ENCODE measurements at places on chromosomes 5 and 9. TPM values are rescaled to one million over a fixed set of nuclear protein-coding genes. Genes with fewer than 3 reads are reported as not detected.

- no peak for DNase-seq
- no peak overlapping the region for H3K4me3 ChIP-seq
- H3K27ac ChIP-seq: no peak overlapping the region
- no peaks in the 10 kb centered on the region for H3K27me3 ChIP-seq
- no peaks in the 10 kb centered on the region for H3K4me1 ChIP-seq
Observed at GRCh38 chr5:33713136-33713765, 178.5 kb downstream of the ADAMTS12 start.

DNA sequence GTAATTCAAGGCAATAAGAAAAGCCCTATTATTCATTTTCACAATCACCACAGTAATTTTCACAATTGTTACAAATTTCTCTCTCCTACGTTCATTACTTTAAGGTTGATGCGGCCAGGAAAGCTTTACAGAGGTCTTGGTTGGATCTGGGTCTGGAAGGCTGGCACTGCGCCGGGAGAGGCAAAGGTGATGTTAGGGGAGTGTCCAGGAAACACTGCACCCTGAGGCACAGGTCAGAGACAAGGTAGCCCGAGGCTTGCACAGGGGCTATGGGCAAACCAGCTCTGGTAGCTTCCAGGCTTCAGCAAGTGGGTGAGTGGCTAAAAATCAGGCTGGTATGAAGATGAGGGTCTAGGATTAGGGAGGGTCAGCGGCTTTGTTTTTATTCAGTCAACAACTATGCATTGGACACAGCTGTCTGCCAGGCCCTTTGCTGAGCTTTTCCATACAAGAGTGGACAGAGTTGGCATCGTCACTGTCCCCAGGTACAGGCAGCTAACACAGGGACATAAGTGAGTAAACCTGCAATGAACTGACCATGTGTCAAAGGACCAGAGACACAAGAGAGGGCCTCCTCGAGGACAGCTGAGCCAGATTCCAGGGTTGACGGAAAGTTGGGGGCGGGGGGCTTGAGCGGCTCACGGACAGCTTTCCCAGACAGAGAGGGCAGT, 12.4 kb upstream of the TENT4A start:
- no peak for DNase-seq
- no peak overlapping the region for H3K27ac ChIP-seq
- H3K4me3 ChIP-seq: no peak overlapping the region
- H3K36me3 ChIP-seq: no peaks in the 10 kb centered on the region

DNA sequence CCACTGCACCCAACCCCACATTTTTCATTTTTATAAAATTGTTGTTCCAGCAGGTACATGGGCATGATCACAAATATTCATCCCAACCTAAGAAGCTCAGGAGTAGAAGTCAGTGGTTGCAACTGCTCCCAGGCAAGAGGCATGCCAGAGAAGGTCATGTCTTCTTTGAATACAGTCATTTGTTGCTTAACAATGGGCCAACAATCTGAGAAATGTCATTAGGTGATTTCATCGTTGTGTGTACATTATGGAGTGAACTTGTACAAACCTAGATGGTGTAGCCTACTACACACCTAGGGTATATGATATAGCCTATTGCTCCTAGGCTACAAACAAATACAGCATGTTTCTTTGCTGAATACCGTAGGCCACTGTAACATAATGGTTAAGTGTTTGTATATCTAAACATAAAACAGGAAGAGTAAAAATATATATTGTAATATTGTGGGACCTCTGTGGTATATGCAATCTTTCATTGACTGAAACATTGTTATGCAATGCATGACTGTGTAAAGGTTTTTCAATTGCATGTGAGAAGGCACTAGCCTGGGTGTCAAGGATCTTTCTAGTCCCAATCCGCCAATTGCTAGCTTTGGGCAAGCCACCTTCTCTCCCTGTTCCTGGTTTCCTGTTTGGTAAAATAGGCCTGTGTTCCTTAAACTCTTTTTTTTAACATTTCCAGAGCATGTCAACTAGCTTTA, 27.6 kb downstream of the ATP10B start:
- H3K36me3 ChIP-seq: no peaks in the 10 kb centered on the region
- DNase-seq: no peak
- H3K27me3 ChIP-seq: no peaks in the 10 kb centered on the region

GRCh38 chr9:90442723-90443122, 199.9 kb downstream of the DIRAS2 start:
- no peaks in the 10 kb centered on the region for H3K36me3 ChIP-seq
- H3K4me3 ChIP-seq: no peak overlapping the region
- no peaks in the 10 kb centered on the region for H3K27me3 ChIP-seq
- DNase-seq: no peak
- H3K4me1 ChIP-seq: no peaks in the 10 kb centered on the region

DNA sequence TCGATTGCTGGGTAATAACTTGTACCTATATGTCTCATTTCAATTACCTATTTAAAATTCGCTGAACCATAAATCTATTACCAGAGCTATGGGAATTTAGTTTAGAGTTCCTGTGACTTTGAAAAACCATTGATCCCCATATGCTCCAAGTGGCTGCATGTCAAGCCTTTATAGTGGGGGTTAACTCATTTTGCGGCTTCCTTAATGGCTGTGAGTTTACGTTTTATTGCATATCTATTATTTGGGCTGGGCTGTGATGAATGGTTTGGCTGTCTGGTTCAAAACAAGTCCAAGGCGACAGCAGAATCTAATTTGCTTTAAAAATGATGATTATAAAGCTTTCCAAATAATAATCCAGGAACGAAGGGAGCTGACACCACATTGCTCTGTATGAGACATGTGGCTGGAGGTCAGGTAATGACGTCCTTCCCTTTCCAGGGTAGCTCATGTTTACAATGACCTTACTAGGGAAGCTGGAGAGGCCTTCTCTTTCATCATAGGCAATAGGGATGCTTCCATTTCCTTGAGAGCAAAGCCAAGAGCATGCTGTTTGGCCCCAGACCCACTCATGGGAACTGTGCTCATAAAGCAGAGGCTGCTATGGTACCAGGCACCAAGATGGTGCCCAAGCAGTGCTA, 258.3 kb downstream of the HSPA4 start:
- H3K36me3 ChIP-seq: no peaks in the 10 kb centered on the region
- no peaks in the 10 kb centered on the region for H3K4me1 ChIP-seq
- H3K4me3 ChIP-seq: no peak overlapping the region
- no peaks in the 10 kb centered on the region for H3K27me3 ChIP-seq
- H3K27ac ChIP-seq: no peak overlapping the region

- no peak for DNase-seq
- H3K27ac ChIP-seq: no peak overlapping the region
- H3K4me3 ChIP-seq: no peak overlapping the region
Observed at GRCh38 chr9:14962193-14962882, 52.1 kb upstream of the FREM1 start.

GRCh38 chr5:157434096-157434495, 25.9 kb upstream of the NIPAL4 start:
- no peaks in the 10 kb centered on the region for H3K27me3 ChIP-seq
- no peak for DNase-seq
- no peak overlapping the region for H3K27ac ChIP-seq
- no peak overlapping the region for H3K4me3 ChIP-seq
- H3K36me3 ChIP-seq: no peaks in the 10 kb centered on the region
- no peaks in the 10 kb centered on the region for H3K4me1 ChIP-seq

DNA sequence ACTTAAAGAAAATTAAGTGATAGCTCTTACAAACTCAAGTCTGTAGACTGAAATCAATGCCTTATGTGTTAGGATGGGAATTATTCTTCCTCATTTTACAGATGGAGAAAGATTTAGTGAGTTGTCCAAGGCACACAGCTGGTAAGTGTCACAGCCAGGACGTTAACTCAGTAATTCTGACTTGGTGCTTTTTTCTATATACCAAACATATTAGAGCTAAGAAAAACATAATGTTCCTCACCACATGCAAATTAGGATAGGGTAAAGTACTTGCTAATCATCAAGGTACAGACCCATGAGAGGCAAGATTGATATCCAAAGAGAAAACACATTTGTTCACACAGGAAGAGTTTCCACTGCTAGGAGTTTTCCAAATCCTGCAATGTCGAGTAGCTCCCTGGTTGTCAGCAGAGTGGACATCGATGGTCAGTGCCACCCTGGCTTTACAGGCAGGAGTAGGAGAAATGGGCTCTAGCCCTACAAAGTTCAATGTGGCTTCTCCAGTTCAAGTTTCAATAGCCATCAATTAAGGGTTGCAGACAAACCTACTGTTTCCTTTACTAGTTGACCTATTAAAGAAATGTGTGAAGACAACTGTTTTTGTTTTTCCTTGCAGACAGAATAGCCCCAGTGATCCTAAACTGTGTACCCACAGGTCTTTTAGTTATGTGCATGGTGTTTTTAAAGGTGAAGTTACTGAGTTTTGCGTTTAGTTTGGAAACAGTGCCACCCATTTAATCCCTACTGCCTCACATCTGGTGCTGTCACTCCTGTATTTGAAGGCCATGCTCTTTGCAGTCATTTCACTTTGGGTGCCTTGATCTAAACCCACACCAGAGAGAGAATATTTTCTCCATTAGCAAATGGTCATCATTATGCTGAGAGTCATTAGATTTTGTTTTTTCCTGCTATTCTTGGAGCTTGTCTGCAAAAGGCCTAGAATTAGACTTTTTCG, 460.8 kb upstream of the SMARCA2 start:
- H3K4me3 ChIP-seq: no peak overlapping the region
- DNase-seq: no peak
- no peaks in the 10 kb centered on the region for H3K4me1 ChIP-seq
- H3K36me3 ChIP-seq: no peaks in the 10 kb centered on the region
- H3K27ac ChIP-seq: no peak overlapping the region

GRCh38 chr5:11904265-11904906, at the start of gene CTNND2:
CTNND2 (minus strand) TSS chr5:11904446; CDS start chr5:11903853, 593 bp downstream.
- no peak within 1 kb of the TSS for H3K4me3 ChIP-seq
- H3K27me3 ChIP-seq: no peaks in the 10 kb centered on the region

DNA sequence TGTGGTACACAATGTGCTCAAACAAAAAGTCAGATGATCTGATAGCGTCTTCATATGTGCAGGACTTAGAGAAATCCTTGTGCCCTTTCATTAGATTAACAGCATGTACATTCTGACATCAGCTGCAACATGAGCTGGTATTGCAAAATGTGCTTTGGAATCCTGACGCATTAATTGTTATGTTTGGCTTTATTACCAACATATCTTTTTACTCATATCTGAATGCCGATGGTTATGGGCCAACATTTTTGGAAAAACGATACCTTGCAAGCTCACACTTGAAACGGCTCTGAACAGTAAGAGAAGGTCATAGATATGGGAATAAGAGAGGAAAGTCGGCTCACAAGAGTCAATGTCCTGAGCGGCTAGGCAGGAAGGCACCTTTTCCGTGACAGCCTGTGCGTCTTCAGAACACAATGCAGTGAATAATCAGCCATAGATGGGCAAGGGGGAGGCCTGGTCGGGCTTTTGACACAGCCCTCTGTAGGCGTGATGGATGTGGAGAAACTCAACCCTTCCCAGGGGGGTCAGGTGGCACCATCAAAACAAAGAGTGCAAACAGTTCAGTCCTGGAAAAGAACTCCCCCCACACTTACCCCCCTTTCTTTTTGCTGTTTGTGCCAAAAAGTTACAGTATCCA, 36.4 kb upstream of the GAS1 start:
- no peaks in the 10 kb centered on the region for H3K27me3 ChIP-seq
- H3K4me3 ChIP-seq: no peak overlapping the region
- no peaks in the 10 kb centered on the region for H3K36me3 ChIP-seq
- DNase-seq: peak; percentile 49
- H3K27ac ChIP-seq: no peak overlapping the region

GRCh38 chr9:95075700-95076099, 241.8 kb downstream of the FANCC start:
- DNase-seq: no peak
- H3K4me1 ChIP-seq: peaks cover 18% of the 10 kb centered on the region
- no peaks in the 10 kb centered on the region for H3K36me3 ChIP-seq
- no peaks in the 10 kb centered on the region for H3K27me3 ChIP-seq
- H3K4me3 ChIP-seq: no peak overlapping the region
- no peak overlapping the region for H3K27ac ChIP-seq

DNA sequence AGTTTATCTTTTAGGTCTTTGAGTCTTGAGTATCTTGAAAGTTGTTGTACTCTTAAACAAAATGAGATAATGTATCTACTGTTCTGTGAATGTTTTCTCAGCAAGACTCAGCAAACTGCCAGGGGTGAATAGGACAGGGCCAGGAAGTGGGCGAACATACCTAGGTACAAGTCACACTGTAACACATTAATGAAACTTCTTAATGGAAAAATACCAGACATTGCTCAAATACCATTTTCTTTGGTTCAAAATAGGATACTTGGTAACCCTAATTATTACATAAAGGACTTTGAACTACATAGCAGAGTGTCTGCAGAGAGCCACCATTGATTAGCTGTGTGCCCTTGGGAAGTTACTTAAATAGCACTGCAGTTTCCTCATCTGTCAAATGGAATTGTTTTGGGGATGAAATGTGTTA, 197.5 kb downstream of the ARHGEF28 start:
- no peak for DNase-seq
- peaks cover 21% of the 10 kb centered on the region for H3K4me1 ChIP-seq
- H3K27ac ChIP-seq: no peak overlapping the region
- no peak overlapping the region for H3K4me3 ChIP-seq

DNA sequence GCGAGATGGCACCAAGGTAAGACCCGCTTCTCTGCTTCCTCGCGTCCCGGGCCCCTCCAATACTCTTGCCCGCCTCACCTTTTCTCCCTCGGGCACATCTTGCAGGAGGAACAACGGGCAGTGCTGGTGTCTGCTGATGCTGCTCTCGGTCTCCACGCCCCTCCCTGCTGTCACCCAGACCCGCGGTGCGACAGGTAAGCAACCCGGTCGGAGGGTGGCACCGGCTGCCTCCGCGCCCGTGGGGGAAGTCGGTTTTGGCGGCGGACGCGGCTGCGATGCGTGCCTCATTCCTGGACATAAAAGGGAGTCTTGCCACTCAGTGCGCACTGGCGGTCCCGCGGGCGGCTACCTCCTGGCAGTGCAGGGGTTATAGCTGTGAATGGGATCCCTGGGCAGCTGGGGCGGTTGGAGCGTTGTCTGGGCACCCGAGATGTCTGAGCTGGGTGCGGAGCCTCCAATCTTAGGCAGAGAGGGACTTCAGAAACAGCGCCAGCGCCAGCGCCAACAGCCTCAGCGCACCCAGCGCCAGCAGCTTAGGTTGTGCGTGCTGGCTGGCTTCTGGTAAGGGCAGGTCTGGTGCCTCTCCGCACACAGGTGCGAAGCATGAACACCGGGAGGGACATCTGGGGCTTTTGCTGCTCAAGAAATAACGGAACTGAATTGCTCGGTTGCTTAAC, 488 bp downstream of the COL15A1 start:
- DNase-seq: peak; percentile 48
- peak overlapping the region; percentile 58 for H3K27ac ChIP-seq
- peaks cover 3% of the 10 kb centered on the region for H3K4me1 ChIP-seq
- no peaks in the 10 kb centered on the region for H3K36me3 ChIP-seq
- peak overlapping the region; percentile 63 for H3K4me3 ChIP-seq
- H3K27me3 ChIP-seq: no peaks in the 10 kb centered on the region

CRB2 gene
- 4.6 TPM for total RNA-seq

SLC1A1 gene
- 1.7 TPM for total RNA-seq

NTNG2 gene
- total RNA-seq: 2.5 TPM

SPATA9 gene
- total RNA-seq: 0.89 TPM

ZDHHC12 gene
- 7.4 TPM for total RNA-seq

SPINK13 gene
- not detected for total RNA-seq

Data from ovary (tissue), 10 donors.